Stromal cell of bone marrow (primary cell): ENCODE measurements at places on chromosomes 4 and X.

DNA sequence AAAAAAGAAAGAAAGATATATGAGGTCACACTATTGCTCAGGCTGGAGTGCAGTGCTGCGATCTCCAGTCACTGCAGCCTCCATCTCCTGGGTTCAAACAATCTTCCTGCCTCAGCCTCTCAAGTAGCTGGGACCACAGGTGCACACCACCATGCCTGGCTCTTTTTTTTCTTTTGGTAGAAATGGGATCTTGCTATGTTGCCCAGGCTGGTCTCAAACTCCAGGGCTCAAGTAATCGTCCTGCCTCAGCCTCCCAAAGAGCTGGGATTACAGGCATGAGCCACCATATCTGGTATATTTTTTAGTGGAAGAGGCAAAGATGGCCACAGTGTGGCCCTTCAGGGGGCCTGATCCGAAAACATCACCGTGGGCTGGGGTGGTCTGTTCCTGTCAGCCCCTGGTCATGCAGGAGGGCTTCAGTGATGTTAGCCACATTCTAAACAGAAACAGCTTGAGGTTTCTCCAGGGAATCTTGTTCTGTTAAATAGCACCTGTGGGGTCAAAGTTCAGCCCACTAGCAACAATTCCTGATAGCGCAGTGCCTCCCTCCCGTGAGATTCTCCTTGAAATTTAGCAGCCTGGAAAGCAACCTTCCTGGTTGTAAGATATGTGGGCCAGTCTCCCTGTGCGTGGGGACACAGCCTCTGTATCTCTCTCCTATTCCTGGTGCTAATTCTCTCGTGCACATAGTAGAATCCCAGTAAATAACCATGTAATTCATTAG is 7.3 kb upstream of the DHRSX start:
- no peak for DNase-seq

GRCh38 chr4:146311238-146311970 is 97.1 kb downstream of the REELD1 start:
- no peak for DNase-seq

- no peak for DNase-seq
Observed at GRCh38 chrX:13087322-13088155, 43.1 kb upstream of the FAM9C start.

DNA sequence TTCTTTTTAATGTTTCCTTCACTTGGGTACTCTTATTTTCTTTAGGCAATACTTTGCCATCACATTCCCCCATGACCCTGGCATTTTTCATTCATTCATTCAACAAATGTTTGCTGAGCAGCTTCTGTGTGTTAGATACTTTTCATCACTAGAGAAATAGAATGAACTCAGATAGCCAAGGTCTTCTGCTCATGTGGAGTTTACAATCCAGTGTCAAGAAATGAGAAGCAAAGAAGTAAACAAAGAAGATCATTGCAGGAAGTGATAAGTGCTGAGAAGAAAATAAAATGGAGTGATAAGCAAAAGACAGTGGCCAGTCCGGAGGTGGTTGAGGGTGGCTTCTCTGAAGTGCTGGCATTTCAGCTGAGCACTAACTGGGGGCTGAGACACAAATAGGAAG is 63.1 kb downstream of the LIMCH1 start:
- no peak for DNase-seq

DNA sequence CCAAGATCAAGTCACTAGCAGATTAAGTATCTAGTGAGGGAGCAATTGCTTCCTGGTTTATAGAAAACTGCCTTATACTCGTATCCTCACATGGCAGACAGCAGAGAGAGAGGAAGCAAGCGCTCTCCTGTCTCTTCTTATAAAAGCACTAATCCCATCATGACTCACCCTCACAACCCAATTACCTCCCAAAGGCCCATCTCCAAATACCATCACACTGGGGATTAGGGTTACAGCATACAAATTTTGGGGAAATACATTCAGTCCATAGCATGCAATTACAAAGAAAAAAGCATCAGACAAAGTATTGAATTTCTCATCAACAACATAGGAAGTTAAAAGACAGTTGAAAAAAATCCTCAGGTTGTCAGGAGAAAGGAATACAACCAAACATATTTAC is 292.6 kb downstream of the IQCM start:
- no peak for DNase-seq

DNA sequence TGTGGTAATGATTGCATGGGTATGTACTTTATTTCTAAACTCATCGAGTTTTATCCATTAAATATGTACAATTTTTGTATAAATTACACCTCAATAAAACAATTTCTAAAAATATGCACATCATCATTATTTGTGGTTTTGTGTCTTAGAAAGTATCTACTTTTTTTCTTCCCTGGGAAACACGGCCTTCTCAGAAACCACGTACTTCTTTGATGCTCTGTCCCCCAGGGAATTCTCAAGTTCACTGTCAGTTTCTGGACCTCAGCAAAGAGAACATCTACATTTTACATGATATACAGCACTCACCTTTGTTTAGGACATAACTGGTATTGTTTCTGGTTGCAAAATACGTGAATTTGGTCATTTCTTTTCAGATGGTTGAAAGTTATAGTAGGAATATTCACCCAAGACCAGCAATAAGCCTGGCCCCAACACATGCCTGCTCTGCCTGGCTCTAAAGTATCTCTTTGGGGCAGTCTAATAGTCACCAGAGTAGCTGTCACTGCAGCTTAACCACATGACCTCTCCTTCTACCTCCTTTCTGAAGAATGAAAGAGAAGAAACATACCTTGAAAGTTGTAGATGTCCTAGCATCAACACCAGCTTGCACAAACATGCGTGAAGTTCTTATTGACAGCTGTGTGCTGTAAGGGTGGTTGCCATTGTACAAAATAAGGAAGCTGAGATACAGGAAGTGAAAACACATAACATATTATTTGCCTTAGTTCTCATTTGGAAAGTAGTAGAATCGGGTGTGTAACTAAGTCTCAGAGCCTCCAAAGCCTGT is 48.4 kb upstream of the SPANXN4 start:
- DNase-seq = no peak

GRCh38 chr4:26522478-26522877 is 32.2 kb upstream of the CCKAR start:
- no peak for DNase-seq

DNA sequence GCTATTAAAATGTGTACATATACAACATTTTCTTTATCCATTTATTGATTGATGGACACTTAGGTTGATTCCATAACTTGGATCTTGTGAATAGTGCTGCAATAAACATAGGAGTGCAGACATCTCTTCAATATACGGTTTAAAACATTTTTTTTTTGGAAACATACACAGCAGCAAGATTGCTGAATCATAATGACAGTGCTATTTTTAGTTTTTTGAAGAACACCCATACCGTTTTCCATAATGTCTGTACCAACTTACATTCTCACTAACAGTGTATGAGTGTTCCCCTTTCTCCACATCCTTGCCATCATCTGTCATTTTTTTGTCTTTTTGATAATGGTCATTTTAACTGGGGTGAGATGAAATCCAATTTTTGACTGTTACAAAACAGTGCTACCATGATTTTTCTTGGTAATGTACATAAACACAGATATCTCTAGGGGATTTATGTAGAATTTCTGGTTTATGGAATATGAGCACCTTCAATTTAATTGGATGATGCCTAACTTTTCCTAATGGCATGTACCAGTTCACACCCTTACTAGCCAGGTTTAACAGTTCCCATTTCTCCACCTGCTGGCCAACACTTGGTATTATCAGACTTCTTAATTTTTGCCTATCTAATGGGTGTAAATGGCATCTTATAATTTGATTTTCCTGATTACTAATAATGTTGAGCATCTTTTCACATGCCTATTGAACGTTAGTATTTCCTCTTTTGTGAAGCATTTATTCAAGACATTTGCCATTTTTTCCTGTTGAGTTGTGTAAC is 21.0 kb upstream of the TMSB15B start:
- no peak for DNase-seq

GRCh38 chrX:72002875-72003274 is 92.2 kb downstream of the NHSL2 start:
- DNase-seq = no peak

- no peak for DNase-seq
Observed at GRCh38 chrX:72299891-72300630, 5.7 kb downstream of the CITED1 start.

GRCh38 chr4:85715991-85716737 is 241.2 kb downstream of the ARHGAP24 start:
- DNase-seq = peak; percentile 46

DNA sequence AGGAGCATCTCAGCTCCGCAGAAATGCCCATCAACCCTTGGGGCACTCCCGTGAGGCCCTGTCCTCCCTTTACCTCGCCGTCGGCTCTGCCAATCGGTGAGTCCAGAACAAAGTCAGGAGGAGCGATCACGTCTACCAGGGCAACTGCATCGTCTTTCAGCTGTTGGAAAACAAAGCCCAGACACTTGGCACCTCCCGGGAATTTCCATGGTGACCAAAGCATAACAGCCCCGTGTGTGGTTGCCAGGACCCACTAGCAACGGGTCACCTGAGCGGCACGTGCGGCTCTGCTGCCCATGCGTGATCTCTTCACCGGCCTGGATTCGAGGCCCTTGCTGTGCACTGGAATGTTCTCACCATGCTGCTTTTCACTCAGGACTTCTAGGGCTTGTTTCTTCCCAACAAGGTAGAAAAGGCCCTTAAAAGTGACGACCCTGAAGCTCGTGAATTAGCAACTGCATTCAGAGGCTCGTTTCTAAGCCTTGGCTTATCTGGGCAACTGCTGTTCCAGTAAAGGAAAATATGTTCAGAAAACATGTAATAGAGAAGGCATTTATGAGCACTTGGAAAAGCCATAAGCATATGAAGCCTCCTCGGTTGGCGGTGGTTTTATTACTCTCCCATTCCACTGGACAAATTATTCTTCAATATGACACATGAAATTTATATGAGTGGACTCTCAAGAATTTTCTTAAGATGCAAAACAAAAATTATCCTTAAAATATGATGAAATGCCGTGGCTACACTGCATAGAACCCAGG is 69.5 kb downstream of the ACOX3 start:
- no peak for DNase-seq

- peak; percentile 28 for DNase-seq
Observed at GRCh38 chrX:103716962-103717361, 6.3 kb downstream of the TMEM31 start.

DNA sequence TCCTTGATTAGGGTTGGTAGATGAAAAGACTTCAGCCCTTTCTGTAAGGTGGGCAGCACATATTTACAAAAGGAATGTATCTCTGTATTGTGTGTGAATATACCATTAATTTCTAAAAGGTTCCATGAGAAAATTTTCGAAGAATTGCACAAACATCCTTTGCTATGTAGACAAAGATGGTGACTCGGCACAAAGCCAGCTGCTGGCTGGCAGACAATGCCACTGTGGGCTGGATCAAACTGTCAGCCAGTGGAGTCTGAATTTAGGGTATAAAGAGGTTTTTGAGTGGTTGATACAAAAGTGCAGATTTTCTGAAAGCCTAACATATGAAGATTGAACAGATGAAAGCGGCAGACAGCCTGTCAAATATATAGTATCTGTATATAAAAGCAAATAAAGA is 5.6 kb upstream of the TXK start:
- DNase-seq = no peak

DNA sequence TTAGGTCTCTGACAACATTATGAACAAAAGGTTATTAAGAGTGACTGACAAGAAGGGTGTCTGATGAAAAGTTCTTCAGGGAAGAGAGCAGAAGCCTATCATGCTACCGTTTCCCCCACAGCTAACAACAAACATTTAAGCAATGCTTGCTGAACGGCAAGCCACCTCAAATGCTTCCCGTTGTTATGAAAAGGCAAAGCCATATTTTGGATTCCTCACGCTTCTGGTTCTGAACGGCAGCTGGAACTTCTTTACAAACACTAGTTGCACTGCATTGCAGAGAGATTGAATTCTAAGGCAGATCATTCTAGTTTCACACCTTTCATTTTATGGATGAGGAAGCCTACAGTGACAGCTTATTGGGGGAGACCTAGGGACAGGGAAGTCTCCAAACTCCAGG is 48.6 kb upstream of the NAP1L5 start:
- no peak for DNase-seq

DNA sequence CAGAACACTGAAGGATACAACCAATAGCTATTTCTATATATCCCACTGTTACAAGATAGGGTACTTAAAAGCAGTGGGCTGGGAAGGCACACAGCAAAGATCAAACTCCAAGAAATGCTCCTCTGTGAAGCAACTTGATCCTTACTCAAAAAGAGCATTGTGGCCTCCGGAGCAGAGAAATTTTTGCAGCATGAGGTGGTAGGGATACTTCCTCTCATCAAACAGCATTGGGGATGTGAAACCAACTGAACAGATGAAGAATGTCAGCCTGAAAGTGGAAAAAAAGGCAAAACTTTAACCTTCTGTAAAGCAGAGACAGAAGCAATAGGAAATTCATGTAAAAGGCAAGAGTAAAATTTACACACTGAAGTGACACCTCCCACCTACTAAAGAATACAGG is 92.2 kb downstream of the HUWE1 start:
- no peak for DNase-seq

GRCh38 chr4:89661173-89661899 is 175.6 kb downstream of the SNCA start:
- DNase-seq = peak; percentile 7

DNA sequence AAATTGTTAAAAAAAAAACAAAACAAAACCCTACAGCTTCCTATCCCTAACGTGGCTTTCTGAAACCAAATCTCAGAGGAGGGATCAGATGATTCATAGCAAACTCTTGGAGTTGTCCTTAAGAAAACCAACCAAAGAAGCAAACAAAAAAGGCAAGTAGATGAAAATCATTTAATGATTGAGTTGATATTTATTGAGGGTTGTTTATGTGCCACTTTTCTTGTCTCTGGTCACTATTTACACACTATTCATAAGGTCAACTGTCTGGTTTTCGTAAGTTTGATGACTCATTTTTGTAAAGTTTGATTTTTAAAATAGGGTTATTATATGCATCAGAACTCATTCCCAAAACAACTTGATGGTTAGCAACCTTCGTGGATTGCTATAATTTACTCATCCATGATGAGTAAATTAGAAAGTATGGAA is 133.4 kb downstream of the UNC5C start:
- DNase-seq = peak; percentile 41

DNA sequence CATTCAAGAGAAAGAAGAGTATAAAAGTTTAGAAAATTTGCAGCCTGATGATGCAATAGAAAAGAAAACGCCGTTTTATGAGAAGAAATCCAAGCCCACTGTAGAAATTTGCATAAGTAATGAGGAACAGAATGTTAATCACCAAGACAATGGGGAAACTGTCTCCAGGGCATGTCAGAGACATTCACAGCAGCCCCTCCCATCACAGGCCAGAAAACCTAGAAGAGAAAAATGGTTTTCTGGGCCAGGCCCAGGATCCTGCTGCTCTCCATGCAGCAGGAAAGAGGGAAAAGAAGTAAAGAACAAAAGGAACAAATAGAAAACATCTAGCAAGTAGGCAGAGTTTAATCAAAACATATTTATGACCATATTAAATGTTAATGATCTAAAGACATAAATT is 119.0 kb downstream of the ANKRD50 start:
- DNase-seq = no peak

GRCh38 chr4:182143822-182144625 is 99.2 kb upstream of the TENM3 start:
- peak; percentile 22 for DNase-seq
